ENCODE measurements at places on chromosomes 6 and 20.

DNA sequence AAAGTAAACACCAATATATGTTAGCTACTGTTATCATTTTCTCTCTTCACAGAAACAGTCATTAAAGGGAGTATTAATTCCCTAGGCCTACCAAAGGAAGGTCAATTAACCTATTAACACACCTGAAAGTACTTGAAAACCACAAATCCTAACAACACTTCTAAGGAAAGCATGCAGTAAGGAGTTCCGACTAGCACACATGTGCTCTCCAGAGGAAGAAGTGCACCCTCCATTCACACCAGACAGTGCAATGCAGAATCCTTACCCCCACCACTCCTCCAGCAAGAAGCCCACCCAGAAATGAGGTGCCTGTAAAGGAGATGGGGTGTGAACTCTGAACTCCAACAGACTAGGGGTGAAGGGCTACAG is 58.7 kb downstream of the EPB41L2 start:
- no peak for DNase-seq

GRCh38 chr6:29295623-29296022 is 5.9 kb upstream of the OR14J1 start:
- no peak for DNase-seq

DNA sequence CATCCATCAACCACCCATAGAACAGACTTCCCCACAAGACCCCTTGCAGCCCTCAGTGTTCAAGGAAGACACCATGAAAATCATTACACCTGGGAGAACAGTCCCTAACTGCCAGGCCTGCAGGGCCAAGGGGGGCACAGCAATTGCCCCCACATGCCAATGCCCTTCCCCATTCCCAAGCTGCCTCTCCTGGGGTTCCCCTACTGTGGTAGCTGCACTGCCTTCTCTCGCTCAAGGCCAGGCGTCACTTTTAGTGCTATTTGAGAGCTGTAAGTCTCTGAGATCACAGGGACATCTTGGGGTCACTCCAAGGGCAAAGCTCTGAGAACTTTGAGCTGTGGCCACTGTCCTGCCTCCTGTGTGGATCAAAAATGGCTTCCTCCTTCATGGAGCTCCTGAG is 6.0 kb upstream of the ACSS1 start:
- no peak for DNase-seq

DNA sequence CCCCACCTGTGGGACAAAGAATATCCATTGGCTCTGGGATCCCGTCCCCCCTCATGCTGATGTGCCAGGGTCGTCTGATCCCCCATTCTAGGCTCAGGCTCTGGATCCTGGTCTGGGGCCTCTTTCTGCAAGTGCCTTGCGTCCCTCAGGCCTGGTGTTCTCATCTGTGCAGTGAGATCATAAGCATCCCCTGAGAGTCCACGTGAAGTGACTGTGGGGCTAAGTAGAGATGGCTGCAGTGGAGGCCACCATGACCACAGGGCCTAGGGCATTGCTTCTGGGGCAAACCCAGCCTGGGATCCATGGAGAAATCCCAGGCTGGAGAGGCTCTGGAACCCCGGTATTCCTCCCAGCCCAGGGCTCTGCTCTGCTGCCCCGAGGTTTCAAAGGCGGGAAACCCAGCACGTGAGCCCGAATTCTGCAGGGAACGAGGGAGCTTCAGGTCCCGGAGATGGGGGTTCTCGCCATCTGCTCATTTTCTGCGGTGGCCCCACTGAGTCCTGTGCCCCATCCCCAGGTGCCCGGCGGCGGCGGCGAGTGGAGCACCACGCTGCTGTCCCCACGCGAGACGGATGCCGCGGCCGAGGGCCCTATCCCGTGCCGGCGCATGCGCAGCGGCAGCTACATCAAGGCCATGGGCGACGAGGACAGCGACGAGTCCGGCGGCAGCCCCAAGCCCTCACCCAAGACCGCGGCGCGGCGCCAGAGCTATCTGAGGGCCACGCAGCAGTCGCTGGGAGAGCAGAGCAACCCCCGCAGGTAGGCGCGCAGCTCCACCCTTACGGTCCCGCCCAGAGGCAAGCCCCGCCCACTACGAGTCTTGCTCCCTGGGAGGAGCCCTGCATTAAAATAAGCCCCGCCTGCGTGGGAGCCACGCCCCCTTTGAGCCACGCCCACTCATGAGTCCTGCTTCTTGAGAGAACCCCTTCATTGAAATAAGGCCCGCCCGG is 105.5 kb upstream of the MYL9 start:
- DNase-seq = peak; percentile 74

GRCh38 chr20:55540013-55540412 is 465.3 kb downstream of the CBLN4 start:
- DNase-seq = no peak
